ENCODE measurements at places on chromosomes 5 and 9. TPM values are rescaled to one million over a fixed set of nuclear protein-coding genes. Genes with fewer than 3 reads are reported as not detected.
A peak's percentile ranks its signal among the peaks of the same experiment; 100 is the strongest.

GLDC gene
- total RNA-seq = 38.8 TPM

- H3K4me3 ChIP-seq = no peak overlapping the region
- H3K4me1 ChIP-seq = no peaks in the 10 kb centered on the region
Observed at GRCh38 chr9:114403153-114403756, 15.5 kb upstream of the AKNA start.

DNA sequence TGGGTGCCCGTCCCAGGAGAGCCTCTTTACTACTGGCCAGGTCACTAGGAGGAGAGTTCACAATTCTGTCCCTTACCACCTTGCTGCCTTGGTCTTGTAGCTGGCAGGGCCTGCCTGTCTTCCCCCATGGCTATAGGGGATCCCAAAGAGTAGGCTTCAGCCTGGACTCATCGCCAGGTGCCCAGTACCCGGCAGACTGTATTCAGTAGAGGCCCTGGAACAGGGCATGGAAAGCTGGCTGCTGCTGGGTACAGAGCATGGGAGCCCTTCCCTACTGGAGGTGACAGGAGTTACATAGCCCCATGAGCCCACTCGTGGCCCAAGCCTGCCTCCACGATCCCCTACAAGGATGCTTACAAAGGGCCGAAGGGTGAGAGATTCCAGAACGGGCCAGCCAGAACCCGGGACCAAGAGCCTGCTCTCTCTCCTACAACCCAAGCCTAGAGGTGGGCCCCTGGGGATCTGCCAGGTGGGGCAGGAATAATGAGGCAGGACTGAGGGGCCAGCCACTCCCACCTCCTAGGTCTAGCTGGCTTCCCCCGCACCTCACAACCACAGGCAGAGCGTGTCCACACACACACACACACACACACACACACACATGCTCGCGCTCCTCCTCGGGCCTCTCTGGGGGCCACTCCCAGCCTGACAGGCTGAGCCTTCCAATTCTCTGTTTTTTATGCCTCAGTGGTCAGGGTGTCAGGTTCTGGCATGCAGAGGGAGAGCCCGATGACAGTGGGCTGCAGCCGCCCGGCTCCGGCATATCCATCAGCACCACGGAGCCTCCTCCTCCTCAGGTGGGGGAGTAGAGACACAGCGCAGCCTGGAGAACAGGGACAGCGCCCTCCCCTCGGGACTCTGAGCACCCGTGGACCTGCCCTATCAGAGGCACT lies 186.0 kb downstream of the PAX5 start:
- no peak overlapping the region for H3K27ac ChIP-seq
- H3K27me3 ChIP-seq = no peaks in the 10 kb centered on the region
- DNase-seq = no peak
- no peaks in the 10 kb centered on the region for H3K36me3 ChIP-seq

GRCh38 chr9:109602987-109603386 lies 104.9 kb upstream of the PTPN3 start:
- H3K4me3 ChIP-seq = no peak overlapping the region
- H3K27ac ChIP-seq = no peak overlapping the region
- no peaks in the 10 kb centered on the region for H3K27me3 ChIP-seq
- no peaks in the 10 kb centered on the region for H3K4me1 ChIP-seq
- no peak for DNase-seq

DNA sequence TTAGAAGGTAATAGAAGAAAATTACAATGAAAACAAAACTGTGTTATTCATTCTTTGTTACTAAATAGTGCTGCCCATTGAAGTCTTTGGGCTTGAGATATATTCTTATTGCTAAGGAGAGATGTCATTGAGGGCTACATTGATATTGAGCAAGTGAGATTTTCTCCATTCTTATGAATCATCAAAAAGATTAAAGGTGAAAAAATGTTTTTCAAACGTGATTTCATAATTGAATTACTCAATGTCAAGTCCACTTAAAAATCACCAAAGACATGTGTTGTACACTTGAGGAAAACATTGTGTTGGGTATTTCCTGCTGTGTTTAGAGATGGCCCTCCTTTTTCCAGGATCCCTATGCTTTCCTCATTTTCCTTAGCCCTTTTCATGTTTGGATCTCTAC lies 448.1 kb downstream of the NFIB start:
- no peaks in the 10 kb centered on the region for H3K36me3 ChIP-seq
- no peaks in the 10 kb centered on the region for H3K27me3 ChIP-seq
- no peaks in the 10 kb centered on the region for H3K4me1 ChIP-seq
- DNase-seq = no peak
- no peak overlapping the region for H3K27ac ChIP-seq

SLC12A7 gene
- 49.3 TPM for total RNA-seq

FGFR4 gene
- total RNA-seq = 130 TPM

GRCh38 chr9:106696804-106697203 lies 166.2 kb upstream of the ZNF462 start:
- H3K4me3 ChIP-seq = no peak overlapping the region
- H3K36me3 ChIP-seq = no peaks in the 10 kb centered on the region
- H3K4me1 ChIP-seq = no peaks in the 10 kb centered on the region
- no peak overlapping the region for H3K27ac ChIP-seq
- no peaks in the 10 kb centered on the region for H3K27me3 ChIP-seq

- H3K27ac ChIP-seq = no peak overlapping the region
- H3K4me1 ChIP-seq = peaks cover 3% of the 10 kb centered on the region
- no peaks in the 10 kb centered on the region for H3K27me3 ChIP-seq
- H3K4me3 ChIP-seq = no peak overlapping the region
Observed at GRCh38 chr9:88745276-88746001, 210.5 kb downstream of the NXNL2 start.

GRCh38 chr9:110752766-110753165 lies 84.2 kb downstream of the MUSK start:
- no peak overlapping the region for H3K4me3 ChIP-seq
- no peaks in the 10 kb centered on the region for H3K4me1 ChIP-seq
- no peak overlapping the region for H3K27ac ChIP-seq
- no peaks in the 10 kb centered on the region for H3K36me3 ChIP-seq

THBS4 gene
- total RNA-seq = 54.1 TPM

DNA sequence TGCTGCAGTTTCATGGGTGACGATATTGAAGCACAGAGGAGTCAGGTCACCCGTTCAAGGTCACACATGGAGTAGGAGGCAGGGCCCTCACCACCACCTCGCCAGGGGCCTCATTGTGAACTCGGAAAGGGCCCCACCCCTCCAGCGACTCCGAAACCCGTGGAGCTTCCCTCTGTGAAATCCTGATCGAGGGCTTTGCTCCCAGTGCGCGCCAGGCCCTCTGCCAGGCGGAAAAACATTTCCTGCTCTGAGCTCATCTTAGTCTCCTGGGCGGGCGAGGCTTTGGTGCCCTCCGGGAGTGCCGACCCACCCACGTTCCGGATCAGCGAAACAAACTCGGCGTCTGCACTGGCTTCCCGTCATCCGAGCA lies 75.0 kb upstream of the FCN1 start:
- H3K36me3 ChIP-seq = no peaks in the 10 kb centered on the region
- no peaks in the 10 kb centered on the region for H3K27me3 ChIP-seq
- H3K4me3 ChIP-seq = no peak overlapping the region
- no peaks in the 10 kb centered on the region for H3K4me1 ChIP-seq

DNA sequence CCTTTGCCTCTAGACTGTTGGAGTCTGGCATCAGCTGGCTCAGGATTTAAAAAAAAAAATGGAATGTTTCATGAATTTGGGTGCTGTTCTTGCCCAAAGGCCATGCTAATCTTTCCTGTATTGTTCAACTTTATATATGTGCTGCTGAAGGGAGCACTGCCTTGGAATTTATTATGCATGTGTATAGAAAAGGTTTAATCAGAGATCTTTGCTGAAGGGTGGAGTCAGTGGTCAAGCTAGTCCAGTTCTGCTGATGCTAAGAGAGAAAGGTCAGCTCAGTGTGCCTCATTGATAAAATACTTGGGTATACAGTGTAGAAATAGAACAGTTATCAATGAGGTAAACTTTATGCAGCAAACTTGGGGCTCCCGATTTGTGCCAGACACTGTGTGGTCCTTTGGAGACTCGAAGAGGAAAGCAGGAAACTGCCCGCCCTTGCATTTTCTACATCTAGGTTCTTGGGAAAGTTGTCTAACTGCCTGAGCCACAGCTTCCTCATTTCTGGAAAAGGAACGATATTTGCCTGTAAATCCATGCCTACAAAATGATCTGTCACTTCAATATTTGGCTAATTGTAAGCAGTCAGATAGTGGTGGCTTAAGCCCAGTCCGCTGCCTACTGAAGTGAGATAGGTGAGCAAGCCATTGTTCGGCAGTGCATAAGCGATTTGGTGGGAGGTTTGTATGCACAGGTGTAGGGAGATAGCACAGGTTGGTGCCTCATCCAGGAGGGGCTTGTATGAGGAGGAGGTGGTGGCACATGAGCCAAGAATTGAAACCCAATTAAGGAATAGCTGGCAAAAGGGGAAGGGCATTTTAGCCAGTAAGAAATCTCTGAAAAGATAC lies 29.2 kb upstream of the GTF2H2C start:
- no peaks in the 10 kb centered on the region for H3K27me3 ChIP-seq
- H3K36me3 ChIP-seq = peaks cover 36% of the 10 kb centered on the region

GRCh38 chr9:114958021-114958843 lies 27.8 kb upstream of the TNFSF8 start:
- H3K4me1 ChIP-seq = peaks cover 3% of the 10 kb centered on the region
- H3K27ac ChIP-seq = no peak overlapping the region
- H3K4me3 ChIP-seq = no peak overlapping the region
- no peaks in the 10 kb centered on the region for H3K27me3 ChIP-seq
- no peaks in the 10 kb centered on the region for H3K36me3 ChIP-seq

CBY3 gene
- total RNA-seq = not detected

DNA sequence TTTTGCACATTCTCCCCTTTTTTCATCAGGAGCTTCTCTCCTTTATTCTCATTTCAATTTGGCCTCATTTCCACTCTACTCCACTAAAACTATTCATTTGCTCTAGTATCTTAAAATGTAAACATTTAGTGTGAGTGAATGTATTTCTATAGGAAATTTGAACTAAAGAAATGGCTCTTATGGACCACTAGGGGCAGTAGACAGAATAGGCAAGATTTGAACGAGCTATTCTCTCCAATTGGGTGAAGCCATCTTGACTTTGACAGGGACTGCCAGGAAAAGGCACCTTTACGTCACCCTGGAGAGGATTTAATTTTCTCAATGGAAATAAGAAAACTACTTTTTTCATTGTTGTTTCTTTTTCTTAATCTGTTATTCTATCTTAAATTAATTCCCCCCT lies 666.3 kb downstream of the DNAH5 start:
- no peak for DNase-seq
- no peak overlapping the region for H3K4me3 ChIP-seq
- H3K27ac ChIP-seq = no peak overlapping the region
- no peaks in the 10 kb centered on the region for H3K36me3 ChIP-seq
- no peaks in the 10 kb centered on the region for H3K4me1 ChIP-seq

AGTPBP1 gene
- 62.4 TPM for total RNA-seq

PCSK1 gene
- not detected for total RNA-seq

DNA sequence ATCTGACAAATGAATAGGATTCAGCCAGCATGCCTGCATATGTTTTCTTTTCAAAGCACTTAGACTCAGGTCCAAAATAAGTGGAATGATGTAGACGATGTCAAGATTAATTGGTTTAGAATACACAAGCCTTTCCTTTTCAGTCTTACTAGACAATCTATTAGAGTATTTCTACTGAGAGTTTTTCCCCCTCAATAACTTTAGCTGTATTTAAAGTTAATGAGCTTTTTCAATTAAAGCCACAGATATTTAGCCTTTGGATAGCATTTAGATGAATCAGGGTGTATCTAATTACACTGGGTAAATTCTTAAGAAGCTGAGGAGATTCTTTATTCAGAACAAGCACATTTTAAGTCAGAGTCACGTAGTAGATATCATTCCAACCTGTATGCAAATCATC lies 198.7 kb upstream of the MPDZ start:
- H3K4me1 ChIP-seq = no peaks in the 10 kb centered on the region
- H3K27ac ChIP-seq = no peak overlapping the region
- no peaks in the 10 kb centered on the region for H3K36me3 ChIP-seq
- H3K27me3 ChIP-seq = no peaks in the 10 kb centered on the region
- no peak for DNase-seq
- no peak overlapping the region for H3K4me3 ChIP-seq

GABRA6 gene
- not detected for total RNA-seq

DNA sequence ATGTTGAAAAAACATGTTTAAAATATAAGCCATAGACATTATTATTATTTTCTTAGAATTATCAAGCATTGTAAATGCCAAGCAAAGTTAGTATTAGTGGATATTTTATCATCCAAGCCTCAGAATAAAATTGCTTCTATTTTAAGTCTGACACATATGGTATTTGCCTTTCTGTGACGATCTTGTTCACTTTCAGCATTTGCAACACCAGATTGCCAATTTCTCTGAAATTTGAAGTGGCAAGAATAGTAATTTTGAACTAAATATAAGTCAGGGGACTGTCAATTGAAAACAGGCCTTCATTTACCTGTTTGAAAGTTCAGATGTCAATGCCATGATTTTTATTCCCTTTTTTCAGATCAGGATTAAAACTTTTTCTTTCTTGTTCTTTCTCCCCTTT lies 1233.6 kb upstream of the CDH18 start:
- no peaks in the 10 kb centered on the region for H3K4me1 ChIP-seq
- no peaks in the 10 kb centered on the region for H3K27me3 ChIP-seq
- no peak overlapping the region for H3K27ac ChIP-seq
- no peaks in the 10 kb centered on the region for H3K36me3 ChIP-seq

GRCh38 chr9:32340361-32340760 lies 44.1 kb upstream of the ACO1 start:
- peaks cover 3% of the 10 kb centered on the region for H3K4me1 ChIP-seq
- no peak for DNase-seq
- no peak overlapping the region for H3K4me3 ChIP-seq
- H3K36me3 ChIP-seq = no peaks in the 10 kb centered on the region

- no peak for DNase-seq
- no peaks in the 10 kb centered on the region for H3K36me3 ChIP-seq
- H3K27me3 ChIP-seq = no peaks in the 10 kb centered on the region
- H3K4me3 ChIP-seq = no peak overlapping the region
- H3K27ac ChIP-seq = peak overlapping the region; percentile 59
Observed at GRCh38 chr5:173866858-173867679, 21.1 kb upstream of the CPEB4 start.

DNA sequence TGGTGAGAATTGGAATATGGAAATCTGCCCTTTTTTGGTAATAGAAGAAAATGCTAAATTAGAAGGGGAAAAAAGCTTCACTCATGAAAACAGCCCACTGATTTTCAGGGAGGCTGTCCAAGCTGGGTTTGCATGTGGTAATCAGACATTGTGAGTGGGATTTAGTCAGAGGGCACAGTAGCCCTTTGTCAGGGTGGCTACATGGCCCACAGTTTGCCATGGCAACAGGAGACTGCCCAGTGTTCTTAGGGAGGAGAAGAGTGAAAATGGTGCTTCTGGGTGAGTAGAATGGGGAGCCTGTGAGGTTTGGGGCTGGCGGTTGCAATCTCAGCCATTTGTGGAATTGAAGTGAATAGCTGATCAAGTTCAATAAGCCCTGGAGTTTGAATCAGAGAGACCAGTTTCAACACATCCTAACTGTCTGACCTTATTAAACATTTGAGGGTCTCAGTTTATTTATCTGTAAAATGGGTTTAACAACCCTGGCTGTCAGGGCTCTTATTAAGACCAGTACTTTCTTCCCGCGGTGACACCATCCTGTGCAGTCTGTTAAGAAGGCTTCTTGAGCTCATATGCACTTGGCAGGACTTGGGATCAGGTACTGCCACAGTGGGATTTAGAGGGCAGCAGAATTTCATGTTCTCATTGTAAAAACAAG lies 107.6 kb upstream of the TNC start:
- H3K27me3 ChIP-seq = no peaks in the 10 kb centered on the region
- DNase-seq = no peak
- H3K4me1 ChIP-seq = no peaks in the 10 kb centered on the region
- H3K36me3 ChIP-seq = no peaks in the 10 kb centered on the region
- H3K27ac ChIP-seq = no peak overlapping the region

IFNA2 gene
- not detected for total RNA-seq
